IMR-90 (cell line): ENCODE measurements at places on chromosomes 5 and 9. TPM values are rescaled to one million over a fixed set of nuclear protein-coding genes. Genes with fewer than 3 reads are reported as not detected.

Gene NME5
- total RNA-seq = under 0.01 and 0.18 TPM in 2 replicates

DNA sequence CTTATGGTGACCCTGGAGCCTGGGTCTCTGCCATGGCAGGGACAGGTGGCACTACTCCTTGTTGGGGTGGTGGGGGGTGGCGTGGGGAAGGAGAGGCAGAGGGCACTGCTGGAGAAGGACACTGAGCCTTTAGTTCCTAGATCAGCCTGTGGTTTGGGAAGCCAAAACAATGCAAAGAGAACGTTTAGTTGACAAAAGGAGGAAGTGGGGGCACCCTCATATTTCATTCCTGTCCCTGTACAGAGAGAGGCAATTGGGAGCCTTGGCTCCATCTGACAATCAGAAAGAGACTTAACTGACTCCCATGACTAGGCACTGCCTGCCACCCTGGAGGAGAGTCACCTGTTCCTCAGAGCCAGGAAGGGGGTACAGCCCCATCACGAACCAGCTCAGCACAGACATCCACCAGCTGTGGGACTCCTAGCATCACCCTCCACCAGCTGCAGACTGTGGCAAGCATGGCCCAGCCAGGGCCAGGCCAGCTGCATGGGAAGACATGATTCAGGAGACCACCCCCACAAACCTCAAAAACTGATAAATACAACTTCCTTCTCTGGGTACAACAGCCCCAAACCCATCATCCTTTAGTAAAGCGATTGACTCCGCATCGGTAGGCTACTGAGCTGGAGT lies 257.5 kb downstream of the HSPA4 start:
- no peak for DNase-seq

GRCh38 chr5:102901424-102902134 lies 146.5 kb downstream of the PAM start:
- DNase-seq = no peak

- peak; percentile 99 for DNase-seq
Measured at GRCh38 chr5:82396871-82397514, 118.8 kb upstream of the RPS23 start.

Gene PTAR1
- total RNA-seq = 110 and 115 TPM in 2 replicates

DNA sequence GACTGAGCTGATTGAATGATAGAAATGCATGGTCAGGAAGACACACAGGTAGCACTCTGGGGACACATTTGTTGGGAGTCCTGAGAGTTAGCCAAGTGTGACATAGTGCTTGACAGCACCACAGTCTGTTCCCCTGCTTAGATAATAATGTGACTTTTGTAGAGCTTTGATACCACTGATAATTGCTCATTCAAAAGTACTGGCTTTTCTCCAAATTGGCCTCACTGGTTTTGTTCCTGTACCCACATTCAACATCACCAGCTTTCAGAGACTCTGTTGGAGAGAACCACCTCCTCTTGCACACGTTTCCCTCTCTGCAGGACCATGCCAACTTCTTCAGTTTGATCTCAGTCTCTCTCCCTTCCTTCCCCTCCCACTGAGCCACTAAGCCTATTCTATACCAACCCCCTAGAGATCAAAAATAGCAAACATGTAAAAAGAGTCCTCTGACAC lies 52.5 kb upstream of the IL7R start:
- DNase-seq = no peak

Gene AGPAT2
- total RNA-seq = 16.1 and 18.9 TPM in 2 replicates

Gene CDH9
- total RNA-seq = not detected in 2 replicates

DNA sequence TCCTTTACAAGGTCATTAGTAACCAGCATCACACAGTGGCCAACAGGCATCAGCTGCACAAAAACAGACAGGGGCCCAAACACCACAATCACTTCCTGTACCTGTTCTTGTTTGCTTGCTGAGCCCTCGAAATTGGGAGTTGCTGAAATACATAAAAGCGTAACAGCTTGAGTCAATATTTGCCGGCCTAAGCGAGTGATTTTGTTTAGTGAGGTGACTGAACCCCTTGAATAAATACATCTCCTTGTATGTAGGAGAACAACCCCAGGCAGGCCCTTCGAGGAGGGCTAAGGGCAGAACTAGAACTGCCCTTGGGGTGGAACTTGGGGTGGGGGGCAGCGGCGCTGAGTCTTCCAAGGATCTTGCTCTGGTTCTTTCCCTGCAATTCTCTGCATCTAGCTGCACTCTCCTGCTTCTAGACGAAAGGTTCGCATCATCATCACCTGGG lies 502.5 kb downstream of the RASEF start:
- DNase-seq = no peak

Gene MCC
- 17.8 and 20.6 TPM in 2 replicates for total RNA-seq

DNA sequence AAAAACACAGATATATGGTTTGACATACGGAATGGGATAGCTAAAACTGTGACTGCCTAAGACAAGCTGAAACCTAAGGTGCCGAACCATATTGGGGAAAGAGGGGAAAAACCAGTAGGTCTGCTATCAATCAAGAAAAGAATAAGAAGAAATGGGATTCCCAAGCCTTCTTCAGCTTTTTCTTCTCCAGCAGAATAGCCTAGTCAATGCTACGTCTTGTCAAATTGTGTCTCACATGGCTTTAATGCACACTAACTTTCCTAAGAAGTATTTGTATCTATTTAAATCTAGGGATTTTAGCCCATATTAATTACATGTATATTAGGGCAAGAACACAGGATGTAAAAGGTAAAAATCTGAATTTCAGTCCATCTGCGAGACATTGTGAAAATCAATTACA lies 797 bp upstream of the FBXO38 start:
- DNase-seq = no peak

DNA sequence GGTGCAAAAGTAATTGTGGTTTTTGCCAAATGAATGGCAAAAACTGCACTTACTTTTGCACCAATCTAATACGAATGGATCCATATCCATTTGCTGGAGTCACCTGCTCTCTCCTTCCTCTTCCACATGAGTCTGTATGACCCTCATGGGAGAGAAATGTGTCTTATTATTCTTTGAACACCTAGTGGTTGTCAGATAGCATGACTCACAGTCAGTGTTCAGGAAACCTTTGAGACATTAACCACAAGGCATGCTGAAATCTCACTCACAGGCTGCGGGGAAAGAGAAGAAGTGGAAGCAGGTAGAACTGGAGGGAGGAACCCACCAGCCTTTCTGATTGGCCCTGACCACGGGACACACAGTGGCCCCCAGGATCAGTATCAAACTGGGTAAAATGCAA lies 222.8 kb upstream of the KLF4 start:
- peak; percentile 76 for DNase-seq

GRCh38 chr9:81827616-81828296 lies 100.5 kb upstream of the SPATA31D4 start:
- DNase-seq = no peak

GRCh38 chr9:80437825-80438224 lies 866.1 kb downstream of the TLE4 start:
- no peak for DNase-seq

DNA sequence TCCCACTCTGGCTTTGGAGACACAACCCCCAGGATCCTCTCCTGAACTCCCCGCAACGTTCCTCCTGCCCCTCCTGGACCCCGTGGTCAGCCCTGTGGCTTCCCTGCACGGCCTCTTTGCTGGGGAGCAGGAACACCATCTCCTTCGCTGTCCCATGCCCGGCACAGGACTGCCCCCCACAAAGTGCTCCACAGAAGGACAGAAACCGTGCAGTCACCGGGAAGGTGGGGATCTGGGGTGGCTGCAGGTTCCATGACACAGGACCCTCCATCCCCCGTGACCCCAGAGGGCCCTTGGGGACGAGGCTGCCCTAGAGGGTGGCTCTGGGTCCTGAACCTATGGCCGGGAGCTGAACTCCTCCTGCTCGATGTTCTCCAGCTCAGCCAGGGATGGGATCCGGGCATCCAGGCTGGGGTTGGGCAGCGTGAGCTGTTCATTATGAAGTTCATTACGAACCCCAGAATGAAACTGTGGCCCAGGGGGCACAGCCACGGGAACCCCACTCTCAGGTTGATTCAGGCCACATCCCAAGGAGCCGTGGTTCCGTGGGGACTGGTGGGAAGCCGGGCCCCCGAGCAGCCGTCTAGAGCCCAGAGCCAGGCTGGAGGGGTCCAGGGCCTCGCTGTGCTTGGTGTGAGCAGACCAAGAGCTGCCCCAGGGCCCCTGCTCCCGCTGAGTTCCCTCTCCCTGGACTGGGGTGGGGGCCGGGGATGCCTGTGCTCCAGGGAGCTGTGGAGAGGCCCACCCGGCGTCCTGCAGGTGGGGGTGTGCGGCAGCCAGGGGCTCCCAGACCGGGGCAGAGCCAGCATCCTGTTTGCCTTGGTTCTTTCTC lies 684 bp upstream of the SLC6A19 start:
- no peak for DNase-seq

DNA sequence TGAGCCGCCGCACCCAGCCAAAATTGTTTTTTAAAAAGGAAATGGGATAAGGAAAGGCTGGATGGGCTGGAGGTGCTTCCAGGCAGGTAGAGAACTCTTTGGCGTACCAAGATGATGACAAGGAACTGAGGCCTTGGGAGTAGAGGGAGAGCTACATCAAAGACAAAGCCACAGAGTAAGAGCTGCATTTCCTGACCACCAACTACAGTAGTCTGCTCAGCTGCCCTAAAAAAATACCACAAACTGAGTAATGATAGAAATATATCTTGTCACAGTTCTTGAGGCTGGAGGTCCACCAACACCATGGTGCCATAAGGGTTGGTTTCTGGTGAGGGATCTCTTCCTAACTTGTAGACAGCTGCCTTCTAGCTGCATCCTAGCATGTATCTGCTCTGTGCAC lies 8.2 kb downstream of the OR1K1 start:
- DNase-seq = no peak

GRCh38 chr9:123586275-123586674 lies 230.3 kb downstream of the CRB2 start:
- no peak for DNase-seq

- no peak for DNase-seq
Measured at GRCh38 chr9:112861155-112861554, 29.5 kb downstream of the SLC46A2 start.

- no peak for DNase-seq
Measured at GRCh38 chr5:146027751-146028150, 77.6 kb downstream of the PLAC8L1 start.

GRCh38 chr5:118095115-118095514 lies 893.2 kb downstream of the DTWD2 start:
- no peak for DNase-seq

GRCh38 chr9:127973169-127974000 lies 7.4 kb downstream of the EEIG1 start:
- no peak for DNase-seq
